ENCODE measurements at places on chromosomes 3 and 15.
A peak's percentile ranks its signal among the peaks of the same experiment; 100 is the strongest.

- DNase-seq = no peak
Observed at GRCh38 chr15:62469874-62470688, 305.0 kb upstream of the C2CD4B start.

- no peak for DNase-seq
Observed at GRCh38 chr3:76958274-76958673, 81.6 kb upstream of the ROBO2 start.

DNA sequence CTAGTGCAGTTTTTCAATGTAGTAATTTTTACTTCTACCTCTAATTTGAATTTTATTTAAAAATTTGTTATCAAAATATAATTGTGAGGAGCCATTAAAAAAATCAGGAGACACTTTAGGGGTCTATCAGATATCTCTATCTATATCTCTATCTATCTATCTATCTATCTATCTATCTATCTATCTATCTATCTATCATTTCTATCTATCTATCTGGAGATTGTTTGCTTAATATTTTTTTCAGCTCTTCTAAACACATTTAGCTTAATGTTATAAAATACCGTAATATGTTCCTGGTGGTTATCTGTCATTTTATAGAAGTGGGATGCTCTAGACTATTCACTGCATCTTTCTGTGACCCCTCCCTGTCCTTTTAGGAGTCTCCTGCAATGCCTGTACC is 193.7 kb upstream of the P2RY1 start:
- no peak for DNase-seq

- DNase-seq = no peak
Observed at GRCh38 chr15:101111570-101112262, 140.1 kb downstream of the CHSY1 start.

- no peak for DNase-seq
Observed at GRCh38 chr3:30221619-30222018, 384.8 kb upstream of the TGFBR2 start.

DNA sequence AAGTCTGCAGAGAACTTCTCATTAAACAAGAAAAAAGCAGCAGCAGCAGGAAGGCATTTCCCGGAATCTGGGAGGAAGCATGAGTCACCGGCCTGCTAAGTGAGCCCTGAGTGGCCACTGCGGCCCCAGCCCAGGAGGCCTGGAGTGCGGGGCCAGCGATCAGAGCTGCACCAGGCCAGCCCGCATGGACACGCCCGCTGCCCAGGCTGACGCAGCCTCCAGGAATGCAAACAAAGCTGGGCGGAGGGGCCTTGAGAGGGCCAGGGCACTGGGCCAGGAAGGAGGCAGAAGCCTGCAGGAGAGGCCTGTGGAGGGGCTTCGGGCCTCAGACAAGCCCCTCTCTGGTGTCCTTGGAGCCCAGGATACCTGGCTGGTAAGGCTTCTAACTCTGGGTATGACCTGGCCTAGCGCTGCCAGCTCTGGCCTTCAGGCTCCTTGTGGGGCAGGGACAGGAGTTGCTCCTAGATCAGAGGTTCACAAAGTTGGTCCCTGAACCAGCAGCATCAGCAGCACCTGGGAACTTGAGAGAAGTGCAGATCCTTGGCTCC is 101.2 kb downstream of the SMAD6 start:
- no peak for DNase-seq

GRCh38 chr3:14260463-14260862 is 81.8 kb downstream of the LSM3 start:
- DNase-seq = no peak

DNA sequence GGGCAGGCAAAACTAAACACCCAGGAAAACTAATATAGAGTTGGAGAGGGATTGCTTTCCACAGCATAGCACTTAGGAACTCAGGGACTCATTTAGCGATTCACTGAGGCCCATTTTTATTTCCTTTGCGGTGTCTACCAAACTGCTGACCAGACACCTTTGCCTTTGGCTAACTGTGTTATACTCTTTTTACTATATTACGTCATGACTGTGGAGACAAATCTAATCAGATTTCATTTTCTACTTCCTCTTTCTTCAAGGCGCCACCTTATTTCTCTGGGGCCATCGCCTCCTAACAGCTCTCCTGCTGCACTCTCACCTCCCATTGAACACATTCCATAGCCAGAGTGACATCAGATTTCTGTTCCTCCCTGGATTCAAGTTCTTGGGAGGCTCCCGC is 215.7 kb upstream of the WNT5A start:
- no peak for DNase-seq

DNA sequence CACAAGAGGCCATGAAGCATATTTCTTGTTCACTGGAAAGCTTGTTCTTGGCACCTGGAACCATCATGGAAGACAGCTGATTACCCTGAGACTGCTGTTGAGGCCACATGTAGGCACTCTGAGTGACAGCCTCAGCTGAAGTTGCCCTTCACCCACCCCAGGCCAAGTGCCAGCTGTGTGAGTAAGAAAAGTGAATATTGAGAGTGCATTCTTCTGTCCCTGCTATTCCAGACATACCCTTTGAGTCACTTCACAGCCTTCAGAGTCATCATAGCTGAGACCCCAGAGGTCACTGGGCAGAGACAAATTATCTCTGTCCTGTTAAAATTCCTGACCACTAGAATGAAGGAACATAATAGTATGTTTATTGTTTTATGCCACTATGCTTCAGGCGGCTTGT is 79.6 kb downstream of the NFKBIZ start:
- DNase-seq = no peak

GRCh38 chr15:31457631-31458526 is 131.2 kb downstream of the KLF13 start:
- no peak for DNase-seq

DNA sequence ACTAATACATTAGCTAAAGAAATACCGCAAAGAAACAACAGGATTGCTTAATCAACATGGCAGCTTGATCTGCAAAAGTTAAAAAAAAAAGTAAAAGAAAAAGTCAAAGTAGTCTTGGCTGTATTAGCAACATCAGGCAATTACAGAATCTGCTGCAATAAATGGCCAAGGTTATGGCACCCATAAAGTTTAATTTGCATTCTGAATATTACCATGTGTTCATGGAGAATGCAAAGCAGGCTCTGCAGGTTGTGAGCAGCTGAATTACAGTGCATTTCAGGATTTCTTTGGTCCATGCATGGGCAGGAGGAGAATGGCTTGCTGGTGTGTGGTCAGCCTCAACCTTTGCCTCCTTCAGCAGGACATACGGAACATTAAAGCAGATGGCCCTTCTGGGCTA is 199.1 kb upstream of the AZI2 start:
- DNase-seq = no peak

- no peak for DNase-seq
Observed at GRCh38 chr3:36496684-36497633, 116.7 kb downstream of the STAC start.

DNA sequence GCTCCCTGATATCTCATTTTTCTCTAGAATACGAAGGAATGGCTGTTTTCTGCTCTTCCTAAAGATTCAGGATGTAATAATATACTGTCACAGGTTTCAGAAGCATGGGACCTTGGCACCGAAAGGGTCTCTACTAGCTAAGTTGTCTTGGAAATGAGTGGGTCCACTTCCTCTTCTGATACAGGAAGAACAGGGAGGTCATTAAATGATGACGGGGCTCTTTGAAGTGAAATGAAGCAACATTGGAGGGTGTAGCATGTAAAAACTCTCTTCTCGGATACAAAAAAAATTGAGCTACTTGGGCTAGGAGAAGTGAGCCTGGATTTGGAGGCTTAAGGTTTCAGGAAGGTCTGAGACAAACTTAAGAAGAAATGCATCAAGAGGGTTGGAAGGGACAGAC is 349.8 kb upstream of the TPRG1 start:
- DNase-seq = no peak

- DNase-seq = no peak
Observed at GRCh38 chr15:57634290-57634689, 42.6 kb downstream of the MYZAP start.

GRCh38 chr3:33883538-33883950 is 85.1 kb downstream of the PDCD6IP start:
- no peak for DNase-seq

- peak; percentile 16 for DNase-seq
Observed at GRCh38 chr15:92097474-92098178, 244.1 kb downstream of the SLCO3A1 start.

- no peak for DNase-seq
Observed at GRCh38 chr15:99507016-99507503, 58.7 kb upstream of the MEF2A start.

GRCh38 chr15:93495799-93496637 is 407.0 kb upstream of the RGMA start:
- no peak for DNase-seq

DNA sequence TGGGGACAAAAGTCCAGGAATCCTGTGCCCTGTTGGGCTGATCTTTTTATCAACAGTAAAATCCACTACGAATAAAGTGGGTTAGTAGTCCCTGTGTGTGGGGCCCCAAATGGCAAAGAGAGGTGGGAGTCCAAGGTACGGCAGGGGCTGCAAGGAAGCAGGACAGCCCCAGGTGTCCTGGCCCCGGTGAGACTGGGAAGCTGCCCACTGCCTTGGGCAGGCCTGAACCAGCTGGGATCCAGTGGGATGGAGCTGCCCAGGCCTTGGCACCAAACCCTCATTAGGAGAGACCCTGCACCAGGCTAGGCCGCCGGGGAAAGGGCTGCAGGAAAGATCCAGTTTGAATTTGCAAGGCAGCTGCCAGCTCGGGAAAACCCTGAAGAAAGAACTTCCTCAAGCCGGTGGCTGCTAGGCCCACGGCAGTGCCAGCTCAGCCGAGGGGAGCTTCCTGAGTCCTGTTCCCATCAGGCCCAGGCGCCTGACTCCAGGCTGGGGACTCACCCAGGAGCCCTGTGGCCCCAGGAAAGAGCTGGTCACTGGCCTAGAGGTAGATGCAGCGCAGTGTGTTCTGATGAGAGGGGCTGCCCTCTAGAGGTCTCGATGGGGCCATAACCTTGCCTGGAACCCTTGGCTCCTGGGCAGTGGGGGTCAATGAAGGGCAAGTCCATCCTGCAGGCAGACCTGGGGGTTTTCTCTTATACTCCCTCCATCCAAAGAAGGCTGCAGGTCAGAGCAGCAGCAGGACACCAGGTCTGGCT is 14.4 kb upstream of the GNAI2 start:
- no peak for DNase-seq

DNA sequence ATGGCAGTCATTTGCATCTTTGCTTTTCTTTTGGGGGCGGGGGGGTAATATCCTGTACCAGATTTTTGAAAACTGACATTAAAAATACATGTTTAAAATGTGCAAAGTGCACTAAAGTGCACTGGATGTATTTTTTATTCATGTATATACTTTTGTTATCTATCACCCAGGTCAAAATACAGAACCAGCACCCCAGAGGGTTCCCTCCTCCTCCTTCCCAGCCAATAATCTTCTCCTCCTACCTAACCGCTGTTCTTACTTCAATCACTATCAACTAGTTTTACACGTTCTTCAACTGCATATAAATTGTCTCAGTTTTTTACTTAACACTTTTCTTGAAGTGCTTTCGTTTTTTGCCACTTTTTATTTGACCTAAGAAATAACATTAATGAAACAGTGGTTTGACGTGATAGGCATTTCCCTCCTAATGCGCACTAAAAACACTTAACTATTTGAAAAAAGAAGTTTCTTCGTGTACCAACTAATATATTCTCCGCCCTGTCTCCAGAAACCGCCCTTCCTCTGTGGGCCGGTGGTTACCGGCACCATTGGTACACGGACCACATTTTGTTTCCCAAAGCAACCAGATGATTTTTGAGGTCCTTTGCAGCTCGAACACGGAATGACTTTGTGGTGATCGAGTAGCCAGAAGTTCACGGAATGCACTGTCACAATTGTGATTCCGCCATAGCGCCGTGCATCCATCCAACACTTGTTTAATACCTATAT is 836 bp upstream of the AKAP13 start:
- peak; percentile 11 for DNase-seq

DNA sequence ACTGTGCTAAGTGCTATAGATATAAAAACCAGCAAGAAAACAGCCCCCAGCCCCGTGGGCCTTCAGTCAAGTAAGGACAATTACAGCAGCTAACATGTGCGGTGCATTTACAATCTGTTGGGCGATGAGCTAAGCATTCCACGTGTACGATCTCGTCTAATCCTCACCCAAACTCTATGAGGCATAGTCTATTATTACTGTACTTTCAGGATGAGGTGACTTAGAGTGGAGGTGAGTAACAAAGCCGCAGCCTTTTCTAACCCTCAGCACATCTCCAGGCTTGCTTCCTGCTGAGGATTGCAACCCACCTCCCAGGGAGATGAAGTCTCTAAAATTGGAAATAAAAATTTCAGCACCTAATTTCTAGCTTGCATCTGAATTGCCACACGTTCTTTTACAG is 53.2 kb upstream of the MCF2L2 start:
- DNase-seq = no peak

DNA sequence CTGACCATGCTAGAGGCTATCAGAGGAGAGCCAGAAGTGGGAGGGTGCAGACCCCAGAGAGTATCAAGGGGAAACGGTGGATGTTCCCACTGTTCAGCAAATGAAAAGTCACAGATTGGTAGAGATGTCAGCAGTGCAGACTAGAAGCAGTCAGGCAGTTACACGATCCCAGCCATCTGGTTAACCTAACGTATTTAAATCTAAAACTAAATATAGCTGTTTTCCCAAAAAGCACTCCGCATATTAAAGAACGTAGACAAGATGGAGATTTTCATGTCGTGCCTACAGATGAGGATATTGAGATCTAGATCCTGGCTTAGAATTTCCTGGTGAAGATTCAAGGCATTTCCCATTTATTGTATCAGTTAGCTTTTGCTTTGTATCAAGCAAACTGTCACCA is 25.2 kb downstream of the PXYLP1 start:
- DNase-seq = no peak

GRCh38 chr15:96720656-96721055 is 390.2 kb downstream of the NR2F2 start:
- DNase-seq = no peak

DNA sequence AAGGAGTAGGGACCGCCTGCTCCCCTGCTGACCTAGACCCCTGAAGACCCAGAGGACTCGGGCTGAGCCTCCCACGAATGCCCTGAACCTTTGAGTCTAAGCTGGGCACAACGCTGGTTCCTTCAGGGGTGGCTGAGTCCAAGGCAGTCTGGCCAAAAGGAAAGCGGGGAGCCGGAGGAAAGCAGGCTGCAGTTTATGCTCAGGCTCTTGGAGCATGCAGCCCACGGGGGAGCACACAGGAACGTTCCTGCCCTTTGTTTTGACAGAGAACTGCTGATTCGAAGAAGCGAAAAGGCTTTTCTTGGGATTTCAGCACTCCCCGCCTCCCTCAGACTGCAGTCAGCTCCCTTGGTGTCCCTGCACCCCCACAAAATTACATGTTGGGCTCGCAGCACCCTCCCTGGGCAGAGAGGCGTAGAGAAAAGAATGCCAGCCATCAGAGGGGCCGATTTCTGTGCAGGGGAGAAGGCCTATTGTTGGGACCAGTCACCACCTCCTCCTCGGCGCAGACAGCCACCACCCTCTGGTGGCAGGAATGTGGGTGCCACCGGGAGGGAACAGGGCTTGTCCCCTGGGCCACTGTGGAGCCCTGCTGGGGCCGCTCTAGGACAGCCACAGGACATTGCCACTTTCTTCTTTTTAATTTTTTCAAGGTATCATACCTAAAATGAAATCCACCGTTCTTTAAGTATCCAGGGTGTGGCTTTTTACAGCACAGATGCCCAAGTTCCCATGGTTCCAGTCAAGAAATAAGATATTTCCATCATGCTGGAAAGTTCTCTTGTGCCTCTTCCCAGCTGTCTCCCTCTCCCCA is 72.2 kb downstream of the SMAD6 start:
- DNase-seq = no peak
